ENCODE measurements at places on chromosomes 7 and 10.

- DNase-seq = no peak
These were observed 391.4 kb downstream of the PLXDC2 start for GRCh38 chr10:20207653-20208052.

DNA sequence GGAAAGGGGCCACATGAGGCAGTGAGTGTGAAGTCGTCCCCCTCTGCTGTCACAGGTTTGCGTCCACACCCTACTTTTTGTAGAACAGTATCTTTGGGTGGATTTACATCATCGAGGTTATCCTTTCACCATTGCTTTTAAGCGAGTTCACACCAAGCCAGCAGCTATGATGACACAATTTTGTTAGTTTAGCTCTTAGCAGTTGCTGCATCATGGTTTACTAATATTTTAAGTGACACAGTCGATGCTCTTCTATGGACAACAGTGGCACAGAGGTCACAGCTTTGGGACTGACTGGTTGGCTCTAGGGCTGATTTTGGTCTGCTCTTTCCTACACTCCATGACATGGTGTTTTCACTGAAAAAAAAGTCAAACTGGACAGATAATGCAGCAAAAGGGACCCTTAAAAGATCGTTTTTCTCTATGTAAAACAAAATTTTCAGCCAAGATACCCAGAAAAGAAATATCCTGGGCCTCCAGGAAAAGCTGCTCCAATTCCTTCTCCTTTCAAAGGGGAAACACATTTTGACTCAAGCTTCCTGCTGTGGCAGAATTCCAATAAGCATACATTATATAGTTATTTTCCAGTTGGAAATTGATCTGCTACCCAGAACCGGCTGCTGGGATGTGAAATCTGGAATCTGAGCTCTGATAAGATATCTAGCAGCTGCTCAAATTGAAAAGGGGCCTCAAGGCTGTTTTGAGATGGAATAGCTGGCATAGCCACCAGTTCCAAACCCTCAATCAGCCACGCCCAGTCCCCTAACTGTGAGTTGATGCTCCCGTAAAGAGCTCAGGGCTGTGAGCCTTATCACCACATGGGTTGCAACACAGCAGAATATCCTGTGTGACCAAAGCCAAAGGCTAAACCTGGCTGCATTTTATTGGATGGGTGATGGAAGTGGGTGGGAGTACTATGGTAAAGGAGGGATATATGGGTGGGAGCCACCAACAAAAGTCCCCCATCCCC lies 114.2 kb downstream of the SMURF1 start:
- no peak for DNase-seq

GRCh38 chr10:80136134-80136571 lies 3.6 kb downstream of the PLAC9 start:
- no peak for DNase-seq

GRCh38 chr10:24519950-24520349 lies 203.7 kb downstream of the ARHGAP21 start:
- DNase-seq = no peak

DNA sequence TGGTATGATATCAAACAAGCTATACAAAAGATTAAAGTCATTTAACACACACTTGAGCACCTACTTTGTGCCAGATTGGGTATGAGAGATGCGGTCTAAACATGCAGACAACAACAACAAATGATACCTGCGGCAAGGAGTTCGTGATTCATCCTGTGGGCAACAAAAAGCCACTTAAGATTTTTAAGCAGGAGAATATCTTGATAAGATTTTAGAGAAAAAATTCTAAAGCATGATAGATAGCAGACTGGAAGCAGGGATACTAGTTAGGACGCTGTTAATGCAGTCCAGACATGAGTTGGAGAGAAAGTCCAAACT lies 1.6 kb upstream of the KBTBD2 start:
- no peak for DNase-seq

All from hematopoietic multipotent progenitor cell treated with erythropoietin and hydrocortisone succinate and interleukin-3 and kit ligand, for 15 days (in vitro differentiated cells).